ENCODE measurements at places on chromosomes 7 and 10.

DNA sequence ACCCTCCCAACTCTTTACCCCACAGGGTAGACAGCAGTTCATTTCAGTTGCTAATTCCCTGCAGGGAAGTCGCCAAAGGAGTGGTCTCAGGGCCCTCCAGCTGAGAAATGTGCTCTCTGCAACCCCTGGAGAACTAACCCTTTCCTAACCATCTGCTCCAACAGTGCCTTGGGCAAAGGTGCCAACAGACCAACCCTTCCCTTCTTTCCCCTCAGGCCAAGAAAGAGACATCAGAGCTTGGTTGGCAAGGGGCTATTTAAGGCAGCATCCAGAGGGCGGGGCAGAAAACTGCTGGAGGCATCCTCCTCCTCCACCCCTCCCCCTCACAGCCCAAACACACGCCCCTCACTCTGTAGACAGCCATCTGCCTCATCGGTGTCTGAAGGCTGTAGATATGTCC is 1.7 kb downstream of the SORBS1 start:
- peak; percentile 61 for DNase-seq

DNA sequence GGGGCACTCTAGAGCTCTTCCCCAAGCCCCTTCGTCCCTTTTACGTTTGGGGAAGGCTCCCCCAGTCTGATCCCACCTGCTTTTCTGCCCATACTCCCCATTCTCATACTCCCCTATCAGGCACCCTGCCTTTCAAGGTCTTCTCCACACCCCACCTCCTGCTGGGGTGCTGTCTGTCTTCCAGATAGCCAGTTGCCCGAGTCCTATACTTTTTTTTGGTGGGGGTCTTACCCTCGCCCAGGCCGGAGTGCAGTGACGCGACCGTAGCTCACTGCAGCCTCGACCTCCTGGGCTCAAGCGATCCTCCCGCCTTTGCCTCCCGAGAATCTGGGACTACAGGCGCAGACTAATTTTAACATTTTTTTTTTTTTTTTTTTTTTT is 775 bp upstream of the ABHD11 start:
- no peak for DNase-seq

DNA sequence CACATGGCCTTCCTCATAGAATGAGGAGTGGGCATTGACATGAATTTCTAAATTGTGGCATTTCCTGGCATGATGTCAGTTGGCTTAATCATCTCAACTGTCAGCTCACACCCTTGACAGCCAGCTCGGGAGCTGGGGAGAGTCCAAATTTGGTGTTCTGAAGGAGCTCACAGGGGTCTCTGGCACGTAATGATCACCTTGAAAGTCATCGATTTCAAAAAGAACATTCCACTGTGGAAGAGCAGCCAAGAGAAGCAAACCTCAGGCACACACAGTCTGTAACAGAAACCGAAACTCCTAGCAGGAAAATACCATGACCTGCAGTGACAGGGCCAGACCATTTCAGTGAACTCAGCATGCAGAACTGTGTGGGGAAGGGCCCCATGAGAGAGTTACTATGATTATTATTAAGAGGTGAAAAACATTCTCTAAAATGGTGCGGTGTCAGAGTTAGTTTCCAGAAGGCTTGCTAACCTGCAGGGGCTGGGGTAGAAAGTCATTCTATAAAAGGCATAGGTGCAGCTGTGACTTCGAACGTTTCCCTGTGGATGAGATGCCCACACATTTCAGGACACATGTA is 26.4 kb upstream of the KLF6 start:
- DNase-seq, result no peak

- no peak for DNase-seq
Measured at GRCh38 chr7:108112683-108113082, 17.5 kb downstream of the LAMB4 start.

DNA sequence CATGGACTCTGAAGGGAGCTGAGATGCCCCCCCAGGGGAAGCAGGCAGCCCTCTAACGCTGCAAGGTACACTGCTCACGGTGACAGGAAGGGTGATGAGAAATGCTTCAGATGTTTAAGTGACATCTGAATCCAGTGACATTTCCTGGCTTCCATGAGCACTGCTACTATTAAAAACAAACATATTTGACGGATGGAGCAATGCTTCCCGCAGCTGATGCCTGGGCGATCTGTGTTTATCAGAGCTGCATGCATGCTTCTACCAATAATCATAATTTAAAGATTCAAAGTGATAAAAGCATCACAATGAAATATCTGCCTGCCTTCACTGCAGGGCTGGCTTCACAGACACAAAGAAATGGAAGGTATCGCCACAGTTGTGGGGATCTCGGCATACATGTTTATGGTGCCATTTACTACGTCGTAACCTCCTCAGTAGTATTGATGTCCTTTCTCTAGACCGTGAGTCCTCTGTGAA is 66.1 kb upstream of the AOAH start:
- no peak for DNase-seq

DNA sequence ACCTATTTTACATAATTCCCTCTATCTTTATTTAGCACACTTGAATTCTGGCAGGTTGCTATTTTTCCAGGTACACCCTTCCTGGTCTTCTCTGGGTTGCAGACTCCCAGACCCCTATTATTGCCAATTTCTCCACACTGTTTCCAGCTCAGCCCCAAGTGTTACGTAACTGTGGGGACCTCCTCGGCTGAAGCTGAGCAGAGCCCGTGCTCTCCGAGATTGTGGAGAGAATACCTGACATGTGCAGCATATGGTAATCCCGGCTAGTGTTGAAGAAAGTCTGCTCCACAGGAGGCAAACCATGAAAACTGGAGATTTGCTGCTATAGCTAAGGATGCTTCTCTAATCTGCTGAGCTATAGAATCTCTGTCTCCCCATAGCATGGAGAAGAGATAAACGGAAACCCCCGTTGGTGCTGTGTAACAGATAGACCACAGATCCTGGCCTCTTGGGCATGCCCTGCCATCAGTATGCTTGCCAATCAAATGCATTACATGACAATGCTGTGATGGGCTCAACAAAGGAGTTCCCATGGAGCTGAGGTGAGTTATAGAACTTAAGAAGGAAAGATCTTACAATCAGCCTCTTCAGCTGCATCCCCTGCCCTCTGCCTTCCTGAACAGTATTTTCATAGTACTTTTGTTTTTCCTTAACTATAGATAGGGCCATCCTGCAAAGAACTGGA is 144.6 kb upstream of the AOAH start:
- no peak for DNase-seq

DNA sequence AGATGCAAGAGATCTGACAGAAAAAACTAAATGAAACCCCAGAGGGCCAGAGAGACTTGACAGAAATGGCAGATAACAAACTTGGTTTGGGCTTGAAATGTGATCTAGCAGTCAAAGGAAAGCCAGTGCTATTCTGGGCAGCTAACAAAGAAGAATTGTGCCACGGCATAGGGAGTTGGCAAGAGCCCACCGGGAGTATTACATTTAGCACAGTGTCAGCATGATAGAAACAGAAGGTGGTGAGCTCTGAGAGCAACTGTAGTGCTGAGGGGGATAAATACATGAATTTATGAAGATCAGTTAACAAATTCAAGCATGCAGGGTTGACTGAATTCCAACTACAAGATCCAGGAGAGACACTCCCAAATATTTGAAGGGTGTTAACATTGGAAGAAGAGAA is 91.1 kb downstream of the AHCYL2 start:
- DNase-seq, result peak; percentile 71

GRCh38 chr7:10931161-10931560 is 42.5 kb upstream of the PHF14 start:
- DNase-seq, result no peak

DNA sequence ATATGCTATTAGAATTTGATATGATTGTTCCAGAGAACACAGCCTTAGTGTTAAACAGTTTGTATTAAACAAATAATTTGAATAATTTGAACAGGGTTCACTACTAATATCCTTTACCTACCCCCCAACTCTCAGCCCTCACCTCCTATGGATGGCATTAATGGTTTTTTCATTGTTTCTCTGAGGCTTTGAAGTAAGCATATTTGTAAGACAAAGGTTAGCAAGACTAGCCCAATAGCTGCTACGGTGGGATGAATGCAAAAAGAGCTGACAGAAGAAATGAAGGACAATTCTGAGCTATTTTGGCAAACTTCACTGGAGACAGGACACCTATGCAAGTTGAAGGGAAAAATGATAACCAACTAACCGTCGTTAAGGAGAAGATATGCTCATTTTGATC is 61.6 kb downstream of the ARL4A start:
- no peak for DNase-seq
